Bronchial epithelial cell (primary cell): ENCODE measurements at places on chromosomes 7 and 10. TPM values are rescaled to one million over a fixed set of nuclear protein-coding genes. Genes with fewer than 3 reads are reported as not detected.

COL13A1 gene
- under 0.01 TPM in 1 of 2 replicates, not detected in the other for total RNA-seq

DNA sequence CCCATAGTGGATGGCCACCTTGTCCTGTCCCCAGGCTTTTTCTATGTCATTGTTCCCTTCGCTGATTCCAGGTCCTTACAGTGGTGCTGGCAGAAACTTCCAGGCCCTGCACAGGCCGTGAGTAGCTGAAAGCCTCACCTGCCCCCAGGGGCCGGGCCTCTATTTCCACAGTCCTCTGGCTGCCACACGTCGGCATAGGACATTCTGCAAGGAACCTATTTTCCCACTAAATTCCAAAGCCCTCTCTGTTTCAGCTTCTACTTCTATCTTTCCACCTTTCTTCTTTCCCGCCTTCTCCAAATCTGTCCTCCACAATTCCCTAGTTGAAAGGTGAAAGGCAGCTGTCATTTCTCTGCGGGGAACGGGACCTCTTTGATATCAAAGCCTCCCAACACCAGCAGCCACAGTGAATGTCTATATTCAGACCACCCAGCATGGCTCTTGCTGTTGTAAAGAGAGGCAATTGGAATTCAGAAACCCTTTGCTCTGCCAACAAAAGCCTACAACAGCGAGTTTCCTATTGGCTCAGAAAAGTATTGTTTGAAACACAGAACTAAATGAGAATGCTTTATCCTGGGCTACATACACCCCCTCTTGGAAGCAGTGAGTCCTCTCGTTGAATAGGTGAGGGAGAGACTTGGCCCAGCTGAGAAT, 607.7 kb downstream of the GALNT17 start:
- no peak for DNase-seq

IQUB gene
- total RNA-seq: 0.13 TPM in 1 of 2 replicates, not detected in the other

TMEM184A gene
- total RNA-seq: 9.0 and 43.8 TPM in 2 replicates
